ENCODE measurements at places on chromosomes 3 and 15. TPM values are rescaled to one million over a fixed set of nuclear protein-coding genes. Genes with fewer than 3 reads are reported as not detected.

DNA sequence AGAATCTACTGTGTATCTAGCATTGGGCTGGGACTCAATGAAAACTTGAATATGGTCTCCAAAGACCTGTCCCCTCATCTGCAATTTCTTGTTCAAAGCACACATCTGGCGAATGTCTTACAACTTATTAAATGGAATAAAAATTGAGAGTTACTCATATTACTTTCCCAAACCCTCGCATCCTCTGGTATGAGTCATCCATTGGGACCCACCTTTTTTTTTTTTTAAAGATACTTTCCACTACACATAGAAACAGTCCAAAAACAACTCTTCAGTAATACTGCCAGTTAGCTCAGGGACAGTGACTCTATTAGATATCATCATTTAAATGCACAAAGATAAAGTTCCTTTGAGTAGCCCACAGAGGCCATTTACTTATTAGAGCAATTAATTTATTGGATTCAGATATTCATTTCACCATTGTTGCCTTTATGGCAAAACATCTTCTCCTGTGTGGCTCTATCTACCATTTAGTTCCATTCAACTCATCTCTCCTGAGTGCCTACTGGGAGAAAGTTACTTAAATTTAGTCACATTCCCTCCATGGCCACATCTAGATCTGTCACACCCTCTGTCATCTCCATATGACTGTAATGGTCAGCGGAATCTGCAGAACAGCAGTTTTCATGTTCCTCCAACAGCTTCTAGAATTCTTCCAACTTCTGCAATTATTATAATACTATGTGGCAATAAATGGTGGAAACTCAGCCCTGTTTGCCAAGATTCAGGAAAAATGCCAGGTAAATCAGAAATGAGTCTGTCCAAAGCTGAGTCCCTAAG lies 77.9 kb upstream of the ARHGEF3 start:
- DNase-seq = no peak

The AGTR1 gene
- 24.8 TPM for polyA plus RNA-seq

- DNase-seq = no peak
Measured at GRCh38 chr3:191268737-191269136, 60.5 kb upstream of the CCDC50 start.

The GALNT15 gene
- 121 TPM for polyA plus RNA-seq

- DNase-seq = no peak
Measured at GRCh38 chr3:180983136-180983535, 6.4 kb downstream of the DNAJC19 start.

DNA sequence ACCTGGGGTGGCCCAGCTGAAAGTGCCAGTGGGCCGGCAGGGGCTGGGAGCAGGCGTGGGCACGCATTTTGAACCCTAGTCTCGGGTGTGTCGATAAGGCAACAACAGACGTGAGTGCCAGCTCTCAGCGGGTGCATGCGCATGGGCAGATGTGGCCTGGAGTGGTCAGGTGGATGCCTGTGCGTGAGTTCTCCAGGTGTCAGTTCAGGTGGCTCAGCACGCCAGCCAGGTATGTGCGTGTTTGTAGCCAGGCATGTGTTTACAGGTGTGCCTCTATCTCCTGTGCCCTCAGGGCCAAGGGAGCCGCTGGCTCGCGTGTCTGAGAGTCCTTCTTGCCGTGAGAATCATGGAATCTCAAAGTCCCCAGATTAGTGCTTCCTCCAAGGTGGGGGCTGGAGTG lies 14.8 kb downstream of the CYP1A2 start:
- no peak for DNase-seq

The OR4F6 gene
- not detected for polyA plus RNA-seq

The ETV5 gene
- polyA plus RNA-seq = 2.6 TPM

DNA sequence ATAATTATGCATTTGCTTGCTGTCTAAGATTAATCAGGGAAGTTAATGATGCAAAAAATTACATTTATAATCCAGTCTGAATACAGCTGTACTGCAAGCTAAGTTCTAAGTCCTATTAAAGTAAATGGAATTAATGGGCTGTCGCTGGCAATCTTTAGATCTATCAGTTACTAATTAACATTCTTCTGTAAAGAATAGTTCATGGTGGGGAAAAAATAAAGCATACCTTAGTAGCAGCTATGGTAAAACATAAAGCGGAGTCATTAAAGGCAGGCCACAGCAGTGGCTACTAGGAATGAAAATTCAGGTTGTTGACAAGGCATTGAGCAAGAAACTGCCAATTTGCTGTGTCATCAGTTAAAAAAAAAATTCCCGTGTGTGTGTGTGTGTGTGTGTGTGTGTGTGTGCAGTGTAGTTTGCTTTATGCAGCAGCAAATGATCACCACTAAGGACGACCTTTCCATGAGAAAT lies 129.8 kb downstream of the ZNF385D start:
- no peak for DNase-seq

- DNase-seq = no peak
Measured at GRCh38 chr3:141109751-141110150, 58.6 kb downstream of the SPSB4 start.

DNA sequence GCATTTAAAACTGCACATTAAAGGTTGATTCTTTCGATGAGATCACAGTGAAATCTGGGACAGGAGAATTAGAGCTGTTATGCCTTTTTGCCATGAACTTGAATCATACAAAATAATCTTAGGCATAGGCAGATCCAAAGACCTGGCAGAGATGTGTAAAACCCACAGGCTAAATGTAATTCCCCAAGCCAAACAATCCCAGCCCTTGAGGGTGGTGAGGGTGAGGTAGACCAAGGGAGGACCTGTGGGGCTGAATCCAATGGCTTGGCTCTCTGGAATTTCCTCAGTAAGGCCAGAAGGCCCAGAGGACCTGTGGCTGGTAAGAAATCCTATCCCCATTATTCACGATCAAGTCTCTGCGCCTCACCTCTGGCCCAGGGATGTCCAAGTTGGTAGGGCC lies 80.5 kb upstream of the MEX3B start:
- DNase-seq = no peak

DNA sequence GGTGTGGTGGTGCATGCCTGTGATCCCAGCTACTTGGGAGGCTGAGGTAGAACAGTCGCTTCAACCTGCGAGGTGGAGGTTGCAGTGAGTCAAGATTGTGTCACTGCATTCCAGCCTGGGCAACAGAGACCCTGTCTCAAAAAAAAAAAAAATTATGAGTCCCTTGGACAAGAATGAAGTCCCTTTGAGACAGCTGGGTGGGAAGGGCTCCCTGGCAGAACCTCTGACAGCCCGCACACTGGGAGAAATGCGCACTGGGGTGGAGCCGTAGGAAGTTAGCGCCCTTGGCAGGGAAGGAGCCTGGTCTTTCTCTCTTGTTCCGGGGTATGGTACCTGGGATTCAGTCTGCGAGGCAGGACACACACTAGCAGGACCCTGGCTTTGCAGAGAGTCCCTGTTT lies 51.4 kb downstream of the SLC30A4 start:
- DNase-seq = no peak

The RBPMS2 gene
- polyA plus RNA-seq = 90.9 TPM

- no peak for DNase-seq
Measured at GRCh38 chr15:73869216-73869995, 4.0 kb upstream of the TBC1D21 start.

- DNase-seq = no peak
Measured at GRCh38 chr3:139561255-139561817, 21.8 kb upstream of the RBP1 start.

The C15orf39 gene
- 26.4 TPM for polyA plus RNA-seq

GRCh38 chr15:75143738-75144334 lies 57.8 kb upstream of the C15orf39 start:
- DNase-seq = no peak

All from urinary bladder (tissue), 4 donors.